ENCODE measurements at places on chromosomes 12 and 14.

DNA sequence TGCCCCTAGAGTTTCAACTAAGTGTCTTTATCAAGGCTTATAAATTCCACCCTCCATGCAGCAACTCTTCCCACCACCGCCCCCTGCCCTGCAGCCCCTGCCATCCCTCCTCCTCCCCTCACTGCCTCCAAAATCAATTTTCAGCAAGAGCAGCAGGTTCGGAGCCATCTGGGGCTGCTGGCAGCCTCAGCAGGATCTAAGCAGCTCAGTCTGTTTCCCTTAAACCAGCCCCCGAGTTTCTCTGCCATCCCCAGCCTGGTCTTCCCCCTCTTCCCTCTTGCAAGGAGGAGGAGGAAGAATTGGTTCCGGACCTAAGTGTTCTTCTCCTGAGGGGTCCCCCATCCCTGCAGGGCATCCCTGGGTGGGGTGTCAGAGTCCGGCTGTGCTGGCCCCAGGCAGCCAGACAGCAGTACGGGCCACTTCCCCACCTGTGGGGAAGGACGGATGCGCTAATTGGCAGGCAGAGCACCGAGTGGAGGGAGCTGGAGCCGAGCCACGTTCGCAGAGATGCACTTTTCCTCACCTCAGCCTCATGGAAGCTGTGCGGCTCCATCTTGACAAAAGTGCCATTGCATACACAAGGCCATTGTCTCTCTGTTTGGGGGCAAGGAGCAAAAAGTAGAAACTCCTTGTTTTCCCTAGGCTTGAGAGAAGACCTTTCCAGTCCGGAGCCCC lies 189.3 kb downstream of the KCNA5 start:
- no peak for DNase-seq

GRCh38 chr14:98798099-98798498 lies 473.9 kb downstream of the BCL11B start:
- no peak for DNase-seq

DNA sequence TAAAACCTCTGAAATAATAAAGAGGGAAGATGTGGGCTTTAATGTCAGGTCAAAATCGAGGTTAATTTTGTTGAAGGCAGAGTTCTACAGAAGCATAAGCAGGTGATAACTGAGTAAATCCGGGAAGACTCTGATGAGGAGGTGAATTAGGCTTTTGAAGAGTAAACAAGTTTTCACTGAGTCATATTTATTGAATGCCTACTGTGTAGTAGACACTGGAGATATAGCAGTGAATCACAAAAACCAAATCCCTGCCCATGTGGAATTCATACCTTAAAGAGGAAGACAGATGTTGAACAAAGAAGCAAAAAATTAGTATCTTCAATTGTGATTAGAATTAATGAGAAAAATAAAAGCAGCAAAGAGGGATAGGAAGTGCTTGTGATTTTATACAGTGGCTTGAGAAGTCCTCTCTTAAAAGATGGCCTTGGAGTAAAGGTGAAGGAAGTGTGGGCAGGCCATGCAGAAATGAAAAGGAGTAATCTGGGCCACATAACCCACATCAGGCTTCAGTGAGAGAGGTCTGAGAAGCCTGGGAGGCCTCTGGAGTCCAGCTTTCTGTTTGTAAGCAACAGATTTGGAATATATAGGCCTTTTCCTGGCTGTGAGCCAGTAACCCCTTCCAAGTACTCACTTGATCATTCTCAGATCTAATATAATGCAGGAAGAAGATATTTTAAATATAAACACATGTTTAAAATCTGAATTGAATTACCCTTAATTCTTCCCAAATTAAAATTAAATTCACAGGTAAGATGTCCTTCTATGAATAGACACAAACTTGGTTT lies 46.7 kb downstream of the BHLHE41 start:
- DNase-seq = no peak

DNA sequence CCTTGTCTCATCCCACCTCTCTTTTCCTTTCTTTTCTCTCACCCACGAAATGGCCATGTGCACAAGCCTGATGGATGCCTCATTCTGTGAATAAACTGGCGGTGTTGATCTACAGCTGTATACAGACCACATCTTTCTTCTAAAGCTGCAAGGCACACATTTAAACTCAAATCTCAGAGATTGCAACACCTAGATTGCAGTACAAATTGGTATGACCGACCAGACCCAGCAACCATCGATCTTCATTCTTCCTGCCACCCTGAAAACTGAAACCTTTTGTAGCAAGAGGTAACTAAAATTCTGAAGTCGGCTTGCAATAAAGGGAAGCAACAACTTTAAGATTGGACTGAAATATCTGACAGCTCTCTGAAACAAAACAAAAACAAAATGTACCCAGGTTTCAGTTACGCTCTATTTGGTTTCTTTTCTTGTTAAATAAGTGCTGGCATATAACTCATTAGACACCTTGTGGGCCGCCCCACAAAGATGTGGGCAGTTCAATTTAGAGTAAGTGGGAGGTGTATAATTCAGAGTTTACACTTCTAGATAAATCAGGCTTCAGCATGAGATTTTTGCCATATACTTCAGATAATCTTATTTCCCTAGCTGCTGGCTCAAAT lies 390.0 kb upstream of the NOVA1 start:
- DNase-seq = no peak

- no peak for DNase-seq
Observed at GRCh38 chr14:22597771-22598098, 365 bp upstream of the ABHD4 start.

- DNase-seq = no peak
Observed at GRCh38 chr14:61836184-61836583, 74.0 kb downstream of the SNAPC1 start.

GRCh38 chr14:37889087-37889486 lies 293.7 kb downstream of the TTC6 start:
- DNase-seq = no peak

DNA sequence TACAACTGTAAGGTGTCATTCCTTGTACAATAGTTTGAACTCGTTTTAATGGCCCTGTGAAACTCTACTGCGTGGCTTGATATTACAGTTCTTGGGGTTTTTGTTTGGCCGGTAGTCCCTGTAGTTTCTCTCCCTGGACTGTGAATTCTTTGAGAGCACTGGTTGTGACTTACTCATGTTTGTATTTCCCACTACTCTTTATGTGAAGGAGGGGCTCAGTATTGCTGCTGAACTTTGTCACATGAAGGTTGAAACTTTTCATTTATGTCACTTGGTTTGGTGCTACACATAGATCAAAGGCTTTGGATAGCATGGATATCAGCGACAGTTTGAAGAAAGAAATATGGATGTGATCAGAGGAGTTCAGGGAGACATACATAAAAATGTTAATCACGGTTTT lies 1.5 kb upstream of the POU6F1 start:
- no peak for DNase-seq

DNA sequence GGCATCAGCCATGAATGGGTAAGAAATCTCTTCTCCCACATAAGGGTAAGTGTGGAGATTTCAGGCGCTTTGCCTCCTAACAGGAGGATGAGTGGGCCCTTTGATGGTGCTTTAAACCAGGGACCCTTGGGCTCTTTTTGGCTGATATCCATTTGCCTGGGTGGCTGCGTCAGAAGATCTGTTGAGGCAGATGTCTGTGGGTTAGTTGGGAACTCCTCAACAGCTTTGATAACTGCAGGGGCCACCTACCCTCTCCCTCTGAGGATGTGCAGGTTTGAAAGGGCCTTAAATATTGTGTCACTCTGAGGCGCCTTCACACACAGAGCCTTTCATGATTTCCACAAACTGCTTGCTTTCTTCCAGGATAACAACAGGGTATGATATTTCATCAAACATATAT lies 210.7 kb downstream of the PPM1H start:
- DNase-seq = no peak

GRCh38 chr14:72822946-72823611 lies 70.8 kb downstream of the DPF3 start:
- no peak for DNase-seq

DNA sequence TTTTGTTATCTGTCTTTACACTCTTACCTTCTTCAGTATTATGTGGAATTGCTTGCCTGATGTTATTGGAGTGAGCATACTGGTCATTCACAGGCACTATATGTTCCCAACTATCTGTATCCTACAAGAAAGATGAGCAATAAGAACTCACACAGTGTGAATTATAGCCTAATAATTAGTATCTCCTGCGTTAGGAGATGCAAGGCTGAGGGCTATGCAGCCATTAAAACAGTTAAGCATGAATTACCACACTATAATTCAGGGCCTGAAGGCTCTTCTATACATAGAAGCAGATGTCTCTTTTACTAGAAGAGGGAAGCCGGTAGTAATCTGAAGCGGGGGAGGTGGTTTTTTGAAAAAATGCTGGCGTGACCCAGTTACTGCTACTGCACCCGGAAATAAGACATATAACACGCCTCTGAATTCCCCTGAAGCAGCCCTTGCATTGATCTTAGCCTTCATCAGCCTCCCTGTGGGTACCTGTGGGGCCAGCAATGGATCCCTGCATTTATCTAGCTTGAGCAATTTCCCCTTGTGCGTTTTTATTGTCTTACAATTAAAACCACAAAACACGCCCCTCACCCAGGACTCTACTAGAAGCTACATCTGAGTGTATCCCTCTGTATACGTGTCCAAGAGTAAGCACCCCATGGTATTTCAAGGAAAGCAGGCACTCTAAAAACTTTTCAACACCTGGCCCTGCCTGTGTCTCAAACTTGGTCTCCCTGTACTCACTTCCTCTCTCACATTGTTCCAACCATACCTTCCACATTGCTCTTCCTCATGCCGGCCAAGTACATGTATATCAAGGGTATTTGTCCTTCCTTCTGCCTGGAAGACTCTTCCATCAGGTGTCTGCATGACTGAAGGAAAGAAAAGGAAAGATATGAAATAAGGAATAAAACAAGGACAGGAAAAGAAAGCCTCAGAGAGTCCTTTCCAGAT lies 210.9 kb upstream of the ARID2 start:
- DNase-seq = peak; percentile 4
